MM.1S (cell line): ENCODE measurements at places on chromosomes 4 and X.

DNA sequence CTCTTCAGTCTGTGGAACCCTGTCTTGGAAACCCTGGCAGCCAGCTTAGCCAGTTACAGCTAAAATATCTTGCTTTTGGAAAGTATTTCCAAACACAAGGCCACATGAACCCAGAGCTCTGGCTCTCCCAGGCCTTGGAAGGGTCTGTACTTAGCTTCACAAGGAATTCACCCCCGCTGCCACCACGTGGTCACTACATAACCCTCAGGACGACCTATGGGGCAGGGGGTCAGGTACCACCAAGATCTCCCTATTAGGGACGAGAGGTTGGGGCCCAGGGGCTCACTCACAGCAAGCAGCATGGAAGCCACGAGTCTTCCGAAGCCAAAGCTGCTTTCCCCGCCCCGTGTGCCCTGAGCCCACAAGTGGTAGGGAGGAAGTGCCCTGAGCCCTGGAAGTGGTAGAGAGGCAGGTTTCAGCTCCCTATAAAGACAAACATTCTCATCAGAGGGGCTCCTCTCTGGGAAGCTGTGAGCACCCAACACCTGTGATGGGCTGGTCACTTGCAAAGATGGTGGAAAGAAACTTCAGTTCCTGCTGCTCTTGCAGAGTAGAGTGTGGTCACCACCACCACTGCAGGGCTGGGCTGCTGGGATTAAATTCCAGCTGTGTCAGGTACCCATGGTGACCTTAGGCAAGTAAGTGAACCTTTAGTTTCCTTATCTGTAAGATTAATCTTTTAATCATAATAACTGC lies 4.7 kb upstream of the JAKMIP1 start:
- DNase-seq, result no peak

- no peak for DNase-seq
These were observed 27.9 kb downstream of the SLC4A4 start for GRCh38 chr4:71366766-71367165.

- no peak for DNase-seq
These were observed 28.5 kb upstream of the CRMP1 start for GRCh38 chr4:5921101-5921980.

- peak; percentile 39 for DNase-seq
These were observed 628 bp downstream of the SCLT1 start for GRCh38 chr4:129092631-129093190.

- DNase-seq, result no peak
These were observed 272.1 kb upstream of the HS3ST1 start for GRCh38 chr4:11700751-11701226.

DNA sequence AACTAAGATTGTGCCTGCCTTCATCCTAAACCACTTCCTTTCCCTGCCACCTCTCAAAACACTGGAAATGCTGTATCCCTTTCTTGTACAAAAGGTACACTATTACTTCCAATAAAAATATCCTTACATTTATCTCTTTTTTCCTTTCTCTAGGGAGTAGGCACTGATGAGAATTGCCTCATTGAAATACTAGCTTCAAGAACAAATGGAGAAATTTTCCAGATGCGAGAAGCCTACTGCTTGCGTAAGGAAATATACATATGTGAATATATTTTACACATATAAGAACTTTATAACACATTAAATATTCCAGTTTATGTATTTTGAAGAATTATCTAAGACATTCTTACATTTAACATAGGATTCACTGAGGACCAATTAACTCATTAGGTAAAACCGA lies 71.7 kb downstream of the ANXA10 start:
- DNase-seq, result no peak

- DNase-seq, result peak; percentile 19
These were observed 660 bp downstream of the GEMIN8 start for GRCh38 chrX:14029039-14029424.

DNA sequence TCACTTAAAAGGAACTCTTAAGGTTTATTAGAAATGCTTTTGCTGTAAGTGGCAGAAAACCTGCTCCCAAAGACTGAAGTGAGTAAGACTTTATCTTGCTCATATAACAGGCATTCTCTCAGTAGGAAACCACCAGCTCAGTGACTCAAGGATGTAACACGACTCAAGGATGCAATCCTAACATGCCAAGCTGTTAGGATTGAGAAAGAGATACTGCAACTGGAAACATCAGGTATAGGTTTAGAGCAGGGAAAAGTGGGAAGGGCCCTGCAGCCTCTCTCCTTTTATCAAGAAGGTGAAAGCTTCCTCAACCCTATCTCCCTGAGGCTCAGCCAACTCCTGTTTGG lies 11.9 kb upstream of the SLC9A7 start:
- DNase-seq, result no peak

GRCh38 chr4:845233-845835 lies 19.4 kb upstream of the CPLX1 start:
- DNase-seq, result no peak

- no peak for DNase-seq
These were observed 6.9 kb upstream of the HDAC6 start for GRCh38 chrX:48794911-48795515.

- no peak for DNase-seq
These were observed 1875.0 kb upstream of the PCDH7 start for GRCh38 chr4:28845158-28845557.

DNA sequence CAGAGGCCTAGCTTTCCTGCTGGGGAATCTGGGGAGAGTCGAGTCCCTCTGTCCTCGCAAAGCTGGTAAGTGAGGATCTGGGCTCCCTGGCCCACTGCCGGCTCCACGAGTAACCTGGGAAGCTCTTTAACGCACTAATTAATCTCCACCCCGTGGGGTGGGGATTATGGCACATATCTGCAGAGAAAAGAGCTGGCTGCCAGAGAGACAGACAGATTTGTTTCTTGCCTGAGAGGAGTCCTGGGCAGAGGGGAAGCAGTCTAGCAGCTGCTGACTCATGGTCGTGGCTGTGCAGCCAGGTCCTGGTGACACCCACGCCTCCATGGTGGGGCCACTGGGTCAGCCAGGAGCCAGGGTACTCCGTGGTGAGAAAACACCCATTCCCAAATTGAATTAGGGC lies 14.0 kb downstream of the SORCS2 start:
- DNase-seq, result no peak

GRCh38 chr4:7998447-7998846 lies 58.8 kb upstream of the AFAP1 start:
- no peak for DNase-seq

GRCh38 chr4:7210824-7211223 lies 18.5 kb downstream of the SORCS2 start:
- no peak for DNase-seq

DNA sequence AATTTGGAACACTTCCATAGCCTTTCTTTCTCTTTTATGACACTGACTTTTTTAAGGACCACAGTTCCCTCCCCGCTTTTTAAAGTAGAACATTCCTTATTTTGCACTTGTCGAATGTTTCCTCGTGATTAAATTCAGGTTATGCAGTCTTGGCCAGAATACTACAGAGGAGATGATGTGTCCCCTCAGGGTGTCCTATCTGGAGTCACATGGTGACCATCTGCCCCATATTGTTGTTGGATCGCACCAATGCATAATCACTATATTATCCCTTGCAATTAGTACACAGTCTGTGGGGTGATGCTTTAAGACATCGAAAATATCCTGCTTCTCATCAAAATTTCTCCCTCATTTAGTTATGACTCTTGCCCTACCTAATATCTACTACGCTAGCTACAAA lies 27.4 kb downstream of the WDFY3 start:
- no peak for DNase-seq

- no peak for DNase-seq
These were observed 99.9 kb upstream of the TENM3 start for GRCh38 chr4:182143086-182143821.

DNA sequence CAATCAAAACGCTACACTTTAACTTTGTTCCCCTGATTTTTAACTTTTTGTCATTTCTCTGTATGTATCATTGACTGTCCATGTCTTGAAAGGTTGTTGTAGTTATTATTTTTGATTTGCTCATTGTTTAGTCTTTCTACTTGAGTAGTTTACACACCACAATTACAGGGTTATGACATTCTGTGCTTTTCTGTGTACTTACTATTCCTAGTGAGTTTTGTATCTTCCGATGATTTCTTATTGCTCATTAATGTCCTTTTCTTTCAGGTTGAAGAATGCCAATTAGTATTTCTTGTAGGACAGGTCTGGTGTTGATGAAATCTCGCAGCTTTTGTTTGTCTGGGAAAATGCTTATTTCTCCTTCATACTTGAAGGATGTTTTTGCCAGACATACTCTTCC lies 89.2 kb upstream of the SH3RF1 start:
- DNase-seq, result no peak

DNA sequence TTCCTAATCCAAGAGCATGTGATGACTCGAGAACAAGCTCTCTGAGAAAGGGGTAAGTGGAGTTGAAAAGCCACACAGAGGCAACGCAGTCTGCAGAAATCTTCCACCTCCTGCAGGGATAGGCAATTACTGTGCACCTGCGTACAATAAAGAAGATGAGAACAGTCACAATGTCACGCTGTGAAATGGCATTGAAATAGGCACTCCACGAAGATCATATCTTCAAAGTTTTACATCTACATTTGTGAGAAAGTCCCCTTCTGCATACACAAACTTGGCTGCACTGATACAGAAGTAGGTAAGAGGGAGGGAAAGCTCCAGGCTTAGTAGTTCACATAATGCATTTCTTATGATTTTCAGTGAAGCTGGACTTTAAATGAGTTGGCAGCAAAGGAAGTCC lies 27.1 kb downstream of the DDX60L start:
- DNase-seq, result no peak

DNA sequence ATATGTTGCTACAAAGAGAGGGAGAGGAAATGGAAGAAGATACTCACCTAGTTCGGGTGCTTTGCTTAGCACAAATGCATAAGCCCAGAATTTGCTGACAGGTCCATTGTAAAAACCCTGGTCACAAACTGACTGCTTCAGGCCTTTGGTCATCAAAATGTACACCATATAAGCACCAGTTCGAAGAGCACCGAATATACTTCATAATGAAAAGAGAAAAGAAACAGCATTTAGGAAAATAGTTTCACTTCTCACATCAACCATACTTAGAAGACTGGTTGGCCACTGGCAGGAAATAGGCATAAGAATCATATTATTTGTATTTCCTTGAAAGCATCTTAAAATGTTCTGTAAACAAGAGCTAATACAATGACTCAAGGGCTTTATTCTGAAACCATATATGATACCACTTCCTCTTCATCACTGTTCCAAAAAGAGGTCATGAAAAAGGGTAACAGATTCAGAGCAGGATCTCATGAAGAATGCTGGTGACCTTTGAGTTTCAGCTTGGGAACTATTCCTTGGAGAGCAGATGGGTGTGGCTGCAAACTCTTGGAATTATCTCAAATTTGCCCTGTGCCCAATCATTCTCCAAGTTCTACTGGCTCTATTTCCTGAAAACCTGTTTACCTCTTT lies 138.7 kb downstream of the ELOVL6 start:
- peak; percentile 83 for DNase-seq

DNA sequence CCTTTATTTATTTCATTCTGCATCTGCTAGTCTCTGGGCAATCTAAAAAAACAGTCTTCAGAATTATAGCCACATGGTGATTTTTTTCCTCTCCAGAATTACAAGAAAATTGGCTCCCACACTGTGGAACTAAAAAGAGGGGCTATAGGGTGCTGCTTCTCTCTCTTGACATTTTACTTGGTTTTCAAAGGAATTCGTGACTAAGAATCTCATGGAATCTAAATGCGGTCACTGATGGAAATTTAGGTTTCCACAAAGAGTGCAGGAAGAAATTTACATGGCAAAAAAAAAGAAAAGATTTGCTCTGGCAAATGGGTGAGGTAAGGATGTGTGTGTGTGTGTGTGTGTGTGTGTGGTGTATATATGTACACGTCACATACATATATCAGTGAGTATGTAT lies 10.2 kb downstream of the ATXN3L start:
- no peak for DNase-seq

DNA sequence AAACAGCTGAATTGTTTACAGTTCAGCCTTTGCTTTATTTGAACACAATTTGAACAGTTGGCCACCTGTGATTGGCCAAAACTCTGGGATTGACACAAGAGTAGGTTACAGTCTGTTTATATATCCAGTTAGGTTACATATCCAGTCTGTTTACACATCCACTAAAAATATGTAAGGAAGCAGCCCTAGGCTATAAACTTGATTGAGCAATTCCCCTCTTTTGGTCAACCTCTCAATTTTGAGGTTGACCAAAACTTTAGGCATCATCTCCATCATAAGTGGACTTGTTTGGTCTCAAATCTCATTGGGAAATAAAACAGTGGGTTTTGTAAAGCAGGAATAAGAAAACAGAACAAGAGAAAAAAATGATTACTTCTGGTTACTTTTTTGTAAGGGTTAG lies 190.8 kb downstream of the SPATA18 start:
- DNase-seq, result no peak

GRCh38 chr4:119731146-119731742 lies 102.6 kb upstream of the PDE5A start:
- DNase-seq, result no peak

- no peak for DNase-seq
These were observed 36.1 kb upstream of the HMX1 start for GRCh38 chr4:8907596-8908205.

- DNase-seq, result no peak
These were observed 20.7 kb downstream of the PSAPL1 start for GRCh38 chr4:7414046-7414445.

GRCh38 chrX:36983831-36984230 lies 24.3 kb upstream of the FAM47C start:
- DNase-seq, result no peak

- DNase-seq, result no peak
These were observed 4.3 kb downstream of the BCLAF3 start for GRCh38 chrX:19986531-19986930.

DNA sequence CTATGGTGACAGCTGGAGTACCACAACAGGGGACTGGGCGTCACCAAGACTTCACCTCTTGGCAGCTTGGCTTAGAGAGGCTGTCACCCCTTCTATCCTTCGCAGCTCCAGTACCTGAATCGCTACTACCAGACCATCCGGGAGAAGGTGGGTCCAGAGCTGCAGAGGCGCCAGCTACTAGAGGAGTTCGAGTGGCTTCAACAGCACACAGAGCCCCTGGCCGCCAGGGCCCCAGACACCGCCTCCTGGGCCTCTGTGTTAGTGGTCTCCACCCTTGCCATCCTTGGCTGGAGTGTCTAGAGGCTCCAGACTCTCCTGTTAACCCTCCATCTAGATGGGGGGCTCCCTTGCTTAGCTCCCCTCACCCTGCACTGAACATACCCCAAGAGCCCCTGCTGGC lies 11.6 kb upstream of the SASH3 start:
- no peak for DNase-seq

- DNase-seq, result no peak
These were observed 14.8 kb downstream of the HOPX start for GRCh38 chr4:56666279-56666678.

- no peak for DNase-seq
These were observed 158.5 kb upstream of the S100G start for GRCh38 chrX:16491461-16491860.

DNA sequence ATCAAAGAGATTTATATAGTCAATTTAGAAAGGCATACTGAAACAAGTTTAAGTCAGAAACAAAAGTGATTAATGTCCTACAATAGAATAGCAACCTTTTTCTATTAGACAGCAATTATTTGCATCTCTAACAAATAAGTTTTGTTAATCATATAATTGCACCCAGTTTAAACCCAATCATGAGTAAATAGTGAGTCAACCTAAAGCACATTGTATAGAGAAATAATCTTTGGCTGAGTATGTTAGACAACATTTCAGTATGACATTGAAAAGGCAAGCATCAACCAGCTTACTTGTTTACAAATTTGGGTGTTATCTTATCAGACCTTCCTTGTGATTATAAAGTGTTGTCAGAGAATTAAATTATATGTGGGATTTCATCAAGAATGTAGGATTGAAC lies 209.5 kb downstream of the IL15 start:
- DNase-seq, result no peak
